T-helper 22 cell (primary cell): ENCODE measurements at places on chromosomes 6 and 20.
A peak's percentile ranks its signal among the peaks of the same experiment; 100 is the strongest.

DNA sequence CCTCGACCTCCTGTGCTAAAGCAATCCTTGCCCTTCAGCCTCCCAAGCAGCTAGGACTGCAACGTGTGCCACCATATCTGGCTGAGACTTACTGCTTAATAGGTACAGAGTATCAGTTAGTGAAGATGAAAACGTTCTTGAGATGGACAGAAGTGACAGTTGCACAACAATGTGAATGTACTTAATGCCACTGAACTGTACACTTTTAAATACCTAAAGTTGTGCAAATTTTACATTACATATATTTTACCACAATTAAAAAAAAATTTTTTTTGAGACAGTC, 25.9 kb downstream of the NUDT3 start:
- DNase-seq = no peak

DNA sequence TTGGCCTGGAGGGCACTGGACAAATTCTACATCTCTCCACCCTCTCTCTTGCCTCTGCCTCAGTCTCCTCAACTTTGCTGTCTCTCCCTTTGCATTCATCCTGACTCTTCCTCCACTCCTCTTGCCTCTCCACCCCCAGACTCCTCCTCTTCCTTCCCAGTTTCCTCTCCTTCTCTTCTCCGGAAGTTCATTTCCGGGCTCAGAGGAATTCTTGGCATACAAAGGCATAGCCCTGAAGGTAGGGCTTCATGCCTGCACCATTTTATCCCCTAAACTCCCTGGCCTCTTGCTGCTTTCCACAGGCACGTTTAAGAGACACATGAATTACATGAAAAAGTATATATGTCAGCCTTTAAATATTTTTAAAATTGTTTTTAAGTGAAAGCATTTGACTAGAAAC, 10.6 kb downstream of the BFSP1 start:
- no peak for DNase-seq

GRCh38 chr20:62233684-62234083, 4.6 kb upstream of the OSBPL2 start:
- no peak for DNase-seq

DNA sequence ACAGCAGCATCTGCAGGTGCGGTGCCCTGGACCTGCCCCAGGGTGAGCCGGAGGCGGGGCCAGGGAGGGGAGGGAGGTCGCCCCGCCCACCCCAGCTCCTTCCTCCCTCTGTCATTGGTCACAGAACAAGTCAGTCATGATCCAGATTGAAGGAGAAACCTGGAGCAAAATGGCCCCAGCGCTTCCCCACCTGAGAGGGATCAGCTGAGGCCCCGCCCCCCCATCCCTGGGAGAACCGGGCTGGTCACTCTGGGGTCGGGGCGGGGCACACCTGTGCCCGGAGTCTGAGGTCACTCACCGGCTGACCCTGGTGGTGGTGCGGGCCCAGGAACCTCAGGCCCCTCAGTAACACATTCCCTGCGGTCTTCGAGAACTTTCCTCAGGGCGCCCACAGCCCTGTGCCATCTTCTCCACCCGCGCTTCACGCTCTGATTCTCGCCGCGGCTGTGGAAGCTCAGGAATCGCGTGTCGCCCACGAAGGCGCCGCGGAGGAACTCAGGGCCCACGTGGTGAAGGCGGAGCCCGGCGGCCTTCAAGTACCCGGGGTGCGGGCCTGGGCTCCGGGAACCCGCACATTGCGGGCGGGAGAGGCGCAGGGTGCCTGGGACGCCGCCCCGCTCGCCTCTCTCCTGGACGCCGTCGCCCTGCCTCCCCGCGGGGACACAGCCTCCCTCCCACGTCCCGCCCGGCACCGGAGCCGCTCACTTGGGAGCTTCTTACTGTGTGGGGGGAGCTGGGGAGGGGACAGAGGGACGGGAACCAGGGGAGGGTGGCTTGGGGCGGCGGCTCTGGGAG, 36.4 kb upstream of the HLA-C start:
- peak; percentile 54 for DNase-seq

DNA sequence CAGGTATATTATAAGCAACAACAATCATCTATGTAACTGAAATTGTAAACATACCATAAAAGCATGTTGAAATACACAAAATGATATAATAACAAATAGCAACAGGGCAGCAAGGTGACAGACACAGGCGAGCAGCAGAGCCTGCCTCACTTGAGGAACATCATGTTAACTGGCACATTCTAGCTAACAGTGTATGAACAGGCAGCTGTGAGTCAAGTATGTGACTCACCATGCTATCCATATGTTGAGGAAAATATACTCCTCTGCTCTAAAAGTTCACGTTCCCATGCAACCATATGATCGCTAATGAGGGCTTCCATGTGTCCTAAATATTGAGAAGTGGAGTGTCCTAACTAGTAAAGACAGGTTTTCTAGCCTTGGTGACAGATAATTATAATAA, 18.4 kb downstream of the SERAC1 start:
- no peak for DNase-seq

- no peak for DNase-seq
Observed at GRCh38 chr6:55825402-55826051, 49.9 kb downstream of the BMP5 start.

DNA sequence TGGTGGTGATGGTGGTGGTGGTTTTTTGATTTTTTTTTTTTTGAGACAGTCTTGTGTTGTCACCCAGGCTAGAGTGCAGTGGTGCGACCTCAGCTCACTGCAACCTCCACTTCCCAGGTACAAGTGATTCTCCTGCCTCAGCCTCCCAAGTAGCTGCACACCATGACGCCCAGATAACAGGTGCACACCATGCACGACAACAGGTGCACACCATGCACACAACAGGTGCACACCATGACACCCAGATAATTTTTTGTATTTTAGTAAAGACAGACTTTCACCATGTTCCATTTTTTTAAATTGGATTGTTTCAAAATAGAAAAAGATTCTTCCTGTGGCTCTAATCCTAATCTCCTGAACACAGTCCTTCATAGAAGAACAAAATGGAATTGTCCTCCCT, 257.9 kb downstream of the ALDH8A1 start:
- no peak for DNase-seq

GRCh38 chr6:67898875-67899274, 736.2 kb upstream of the ADGRB3 start:
- DNase-seq = no peak

DNA sequence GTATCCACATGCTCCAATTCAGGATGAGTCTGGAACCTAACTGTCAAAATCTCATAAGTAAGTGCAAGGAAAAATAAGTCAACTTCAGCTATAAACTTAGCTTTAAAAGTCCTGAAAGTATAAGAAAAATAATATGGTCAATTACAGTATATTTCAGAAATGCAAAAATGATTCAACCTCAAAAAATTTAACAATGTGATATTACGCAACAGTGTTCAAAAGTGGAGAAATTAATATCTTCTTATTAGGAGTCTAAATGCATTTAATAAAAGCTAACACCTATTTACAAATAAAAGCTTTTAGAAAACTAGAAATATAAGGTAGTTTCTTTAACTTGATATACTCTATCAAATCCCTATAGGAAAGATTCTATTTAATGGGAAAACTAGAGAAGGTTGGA, 111.2 kb upstream of the OPRM1 start:
- DNase-seq = no peak

DNA sequence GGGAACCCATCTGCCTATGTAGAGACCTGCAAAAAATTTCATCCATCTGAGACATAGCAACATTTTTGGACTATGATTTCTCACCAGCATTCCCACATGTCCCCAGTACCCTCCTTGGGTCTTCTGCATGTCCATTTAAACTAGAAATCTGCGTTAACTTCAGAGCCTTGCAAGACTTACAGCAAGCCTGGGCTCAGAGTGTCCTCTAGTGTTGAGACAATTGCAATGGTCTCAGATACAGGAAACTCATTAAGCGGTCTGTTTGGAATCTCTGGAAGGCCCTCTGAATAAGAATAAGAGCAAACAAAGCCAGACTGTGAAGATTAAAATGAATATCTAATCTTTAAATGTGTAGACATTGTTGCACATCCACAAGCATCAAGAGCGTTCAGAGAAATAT, 20.5 kb upstream of the PI3 start:
- DNase-seq = no peak

GRCh38 chr6:89037141-89037900, 43.2 kb upstream of the PNRC1 start:
- DNase-seq = no peak
